DND-41 (cell line): ENCODE measurements at places on chromosomes 6 and 20.

GRCh38 chr6:24126586-24127192 is 674 bp downstream of the NRSN1 start:
- peak; percentile 70 for DNase-seq

GRCh38 chr6:160378882-160379281 is 30.7 kb downstream of the SLC22A3 start:
- no peak for DNase-seq

GRCh38 chr6:111683749-111684267 is 78.1 kb upstream of the TRAF3IP2 start:
- no peak for DNase-seq

DNA sequence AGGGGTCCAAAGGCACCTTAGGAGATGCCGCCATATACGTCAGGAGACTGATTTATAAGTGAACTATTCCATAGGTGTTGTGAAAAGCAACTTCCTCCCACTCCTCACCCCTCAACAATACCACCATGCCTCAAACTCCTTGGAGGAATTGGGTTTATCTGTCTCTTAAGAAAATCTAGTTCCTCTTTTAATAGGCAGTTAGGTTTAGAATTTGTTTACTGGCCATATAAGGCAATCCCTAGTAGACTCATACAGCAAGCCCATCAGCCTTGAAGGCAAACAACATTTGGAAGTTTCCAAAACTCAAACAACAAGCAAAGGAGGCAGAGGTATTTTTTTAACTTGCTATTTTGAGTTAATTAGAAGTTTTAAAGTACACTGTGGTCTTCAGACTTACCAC is 66.1 kb downstream of the PRND start:
- DNase-seq, result no peak

GRCh38 chr6:36821581-36822335 is 17.5 kb downstream of the CPNE5 start:
- DNase-seq, result no peak

- DNase-seq, result no peak
Measured at GRCh38 chr6:34836008-34836407, 44.1 kb downstream of the BLTP3A start.

GRCh38 chr6:82333781-82334180 is 29.8 kb upstream of the TPBG start:
- DNase-seq, result no peak

DNA sequence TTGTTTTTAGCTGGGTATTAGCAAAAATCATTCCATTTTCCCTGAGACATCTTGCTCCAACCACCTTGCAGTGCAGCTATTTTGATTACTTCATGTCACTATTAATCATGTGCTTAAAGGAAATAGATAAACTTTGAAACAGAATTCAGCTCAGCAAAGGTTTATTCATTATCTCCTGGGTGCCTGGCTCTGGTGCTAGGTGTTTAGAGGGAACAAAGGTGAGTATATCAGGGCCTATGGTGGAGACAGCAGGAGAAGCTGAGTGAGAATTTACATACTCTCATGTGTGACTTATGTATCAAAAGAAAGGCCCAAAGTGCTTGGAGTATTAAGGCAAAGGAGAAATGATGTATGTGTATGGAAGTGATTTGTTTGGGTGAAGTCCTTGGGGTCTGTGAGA is 63.8 kb upstream of the BMP2 start:
- DNase-seq, result no peak

DNA sequence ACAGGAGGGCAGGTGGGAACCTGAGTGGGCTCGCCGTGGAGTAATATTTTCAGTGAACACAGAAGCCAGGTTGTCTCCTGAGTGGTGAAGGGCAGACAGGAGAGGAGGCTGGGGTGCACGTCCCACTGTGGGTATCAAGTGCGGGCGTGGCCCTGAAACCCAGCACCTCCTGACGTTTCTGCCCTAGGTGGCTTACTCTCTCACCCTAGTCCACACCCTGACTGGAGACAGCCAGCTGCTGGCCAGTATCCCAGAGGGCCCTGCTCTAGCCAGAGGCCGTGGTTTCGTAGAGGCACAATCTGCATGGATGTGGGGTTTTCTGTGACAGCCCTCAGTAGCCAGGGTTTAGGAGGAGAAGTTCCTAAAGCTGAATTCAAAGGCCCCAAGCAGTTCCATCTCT is 86.7 kb downstream of the TRERF1 start:
- no peak for DNase-seq

- no peak for DNase-seq
Measured at GRCh38 chr20:18138639-18139583, 1.2 kb downstream of the KAT14 start.

- DNase-seq, result no peak
Measured at GRCh38 chr6:158771399-158772152, 47.6 kb downstream of the EZR start.

DNA sequence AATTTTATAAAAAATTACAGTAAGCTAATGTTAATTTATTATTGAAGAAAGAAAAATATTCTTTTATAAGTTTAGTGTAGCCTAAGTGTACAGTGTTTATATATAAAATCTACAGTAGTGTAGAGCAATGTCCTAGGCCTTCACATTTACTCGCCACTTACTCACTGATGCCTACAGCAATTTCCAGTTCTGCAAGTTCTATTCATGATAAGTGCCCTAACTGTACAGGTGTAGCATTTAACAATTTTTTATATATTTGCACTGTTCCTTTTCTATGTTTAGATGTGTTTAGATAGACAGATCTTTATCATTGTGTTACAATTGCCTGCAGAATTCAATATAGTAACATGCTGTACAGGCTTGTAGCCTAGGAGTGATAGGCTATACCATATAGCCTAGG is 80.1 kb upstream of the HDAC2 start:
- no peak for DNase-seq

DNA sequence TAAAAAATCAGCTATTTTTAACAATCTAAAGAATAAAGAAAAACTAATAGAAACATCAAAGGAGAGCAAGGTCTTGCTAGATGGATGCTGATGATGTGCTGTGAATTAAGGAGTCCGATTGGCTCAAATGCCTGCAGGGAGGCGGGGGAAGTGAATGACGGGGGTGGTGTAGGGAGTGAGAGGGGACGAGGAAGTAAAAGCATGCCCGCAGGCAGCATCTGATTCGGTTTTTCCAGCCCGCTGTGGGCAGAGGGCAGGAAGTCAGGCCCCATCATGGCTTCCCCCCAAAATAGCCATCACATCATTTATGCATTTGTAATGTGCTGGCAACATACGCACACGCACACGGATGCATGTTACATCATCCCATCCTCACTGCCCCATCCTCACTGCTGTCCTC is 10.3 kb downstream of the RSPO4 start:
- no peak for DNase-seq

DNA sequence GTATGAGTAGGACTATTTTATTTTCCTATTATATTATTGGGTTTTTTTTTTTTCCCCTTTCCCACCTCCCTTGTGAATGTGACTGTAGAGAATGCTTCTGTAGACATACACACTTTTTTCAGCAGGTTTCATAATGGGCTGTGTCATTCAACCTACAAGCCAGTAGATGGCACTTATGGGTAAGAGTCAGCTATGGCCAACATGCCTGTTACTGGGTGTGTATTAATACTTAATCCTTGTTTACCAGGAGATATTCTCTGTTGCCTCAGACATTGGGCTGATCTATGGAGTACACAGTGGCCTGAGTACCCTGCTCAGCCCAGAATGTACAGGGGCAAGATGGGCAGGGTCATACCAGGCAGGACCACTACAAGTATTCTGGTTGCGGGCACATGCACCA is 382.5 kb downstream of the EPHA7 start:
- no peak for DNase-seq

DNA sequence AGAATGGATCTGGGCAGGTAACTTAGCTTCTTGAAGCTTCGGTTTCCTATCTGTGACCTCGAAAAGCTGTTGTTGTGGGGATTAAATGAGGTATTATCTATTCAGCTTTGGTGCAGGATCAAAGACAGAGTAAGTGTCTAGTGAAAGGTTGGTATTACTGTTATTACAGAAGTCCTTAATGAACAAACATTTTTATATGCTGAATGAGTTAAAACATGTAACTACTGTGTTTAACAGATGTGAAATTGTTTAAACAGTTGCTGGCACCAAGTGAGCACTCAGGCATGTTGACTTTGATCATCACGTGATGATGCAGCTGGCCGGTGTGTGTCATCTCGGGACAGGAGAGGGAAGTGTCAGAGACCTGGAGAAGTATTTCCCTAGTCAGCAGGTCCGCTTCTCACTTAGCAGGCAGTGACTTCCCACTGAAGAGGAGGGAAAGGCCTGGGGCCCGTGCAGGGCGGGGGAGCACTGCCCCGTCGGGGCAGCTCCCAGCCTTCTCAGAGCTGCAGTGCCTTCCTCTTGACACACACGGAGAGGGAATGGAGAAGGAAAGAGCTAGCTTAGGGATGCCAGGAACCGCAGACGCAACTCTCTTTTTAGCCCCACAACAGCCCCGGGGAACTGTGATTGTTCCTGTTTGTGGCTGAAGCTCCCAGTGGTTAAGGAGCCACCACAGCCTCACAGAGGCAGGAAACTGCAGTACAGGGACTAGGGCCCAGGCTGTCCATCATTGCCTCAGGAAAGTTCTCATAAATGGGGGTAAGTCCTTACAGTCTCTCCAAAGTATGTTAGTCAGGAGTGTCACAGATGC is 18.0 kb downstream of the TUBB2A start:
- DNase-seq, result no peak

DNA sequence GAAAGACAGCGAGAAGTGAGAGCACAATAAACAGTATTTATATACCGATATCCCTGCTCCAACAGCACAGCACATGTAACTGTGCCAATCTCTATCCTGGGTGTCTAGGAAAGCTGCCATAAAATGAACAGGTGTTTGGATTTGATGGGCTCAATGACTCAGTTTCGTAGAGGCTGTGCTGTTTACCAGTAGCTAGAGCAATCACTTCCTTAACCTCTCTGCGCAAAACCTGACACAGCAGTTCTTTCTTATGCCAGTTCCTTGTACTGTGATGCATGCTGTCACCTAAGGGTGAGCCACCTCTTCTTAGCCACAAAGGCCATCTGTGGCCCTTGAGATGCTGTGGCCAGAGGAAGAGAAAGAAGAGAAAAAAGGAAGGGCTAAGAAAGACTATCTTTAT is 59.3 kb downstream of the SHPRH start:
- no peak for DNase-seq

DNA sequence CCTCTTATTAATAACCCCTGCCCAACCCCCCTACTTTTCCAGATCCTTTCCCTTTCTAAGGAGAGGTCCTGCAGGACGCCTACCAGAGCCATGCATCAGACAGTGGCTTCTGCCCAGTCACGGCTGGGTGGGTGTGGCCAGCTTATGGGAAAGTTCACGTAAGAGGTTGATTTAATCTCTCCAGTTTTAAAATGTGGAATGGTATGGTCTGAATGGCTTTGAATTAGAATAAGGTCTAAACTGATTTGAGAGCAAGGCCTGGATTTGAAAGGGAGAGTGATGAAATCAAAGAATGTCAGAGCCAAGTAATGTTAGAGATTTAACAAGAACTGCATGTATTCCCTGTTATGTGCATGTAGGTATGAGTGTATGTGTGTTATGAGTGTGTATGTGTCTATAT is 275.7 kb downstream of the PAX1 start:
- DNase-seq, result no peak

GRCh38 chr6:143059663-143060353 is 881 bp upstream of the AIG1 start:
- DNase-seq, result peak; percentile 61

- DNase-seq, result no peak
Measured at GRCh38 chr20:10432079-10432478, 1.9 kb downstream of the MKKS start.

DNA sequence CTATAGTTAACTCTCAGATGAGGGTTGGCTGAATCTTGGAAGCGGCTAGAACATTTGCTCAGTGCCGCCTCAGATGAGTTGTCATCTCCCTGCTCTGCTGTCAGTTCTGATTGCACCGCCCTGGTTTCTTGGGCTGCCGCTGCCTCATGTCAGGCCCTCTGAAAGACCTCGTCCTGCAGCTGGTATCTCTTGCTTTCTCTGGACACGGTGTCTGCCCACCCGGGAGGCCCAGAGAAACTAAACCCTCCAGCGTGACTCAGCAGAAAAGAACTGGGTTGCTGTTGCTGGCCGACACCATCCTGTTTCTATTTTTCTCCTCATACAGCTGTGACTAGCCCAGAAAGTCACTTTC is 355.4 kb downstream of the CD83 start:
- no peak for DNase-seq

DNA sequence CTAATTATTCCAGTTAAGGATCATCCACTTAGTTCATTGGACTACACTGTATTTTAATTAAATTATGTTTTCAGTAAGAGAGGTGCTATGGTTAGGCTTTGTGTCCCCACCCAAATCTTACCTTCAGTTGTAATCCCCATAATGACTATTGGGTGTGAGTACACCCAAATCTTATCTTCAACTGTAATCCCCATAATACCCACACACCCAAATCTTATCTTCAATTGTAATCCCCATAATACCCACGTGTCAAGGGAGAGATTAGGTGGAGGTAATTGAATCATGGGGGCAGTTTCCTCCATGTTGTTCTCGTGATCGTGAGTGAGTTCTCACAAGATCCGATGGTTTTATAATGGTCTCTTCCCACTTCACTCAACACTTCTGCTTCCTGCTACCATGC is 208.0 kb upstream of the PHACTR1 start:
- no peak for DNase-seq

- DNase-seq, result no peak
Measured at GRCh38 chr6:133312006-133312405, 70.8 kb downstream of the EYA4 start.

DNA sequence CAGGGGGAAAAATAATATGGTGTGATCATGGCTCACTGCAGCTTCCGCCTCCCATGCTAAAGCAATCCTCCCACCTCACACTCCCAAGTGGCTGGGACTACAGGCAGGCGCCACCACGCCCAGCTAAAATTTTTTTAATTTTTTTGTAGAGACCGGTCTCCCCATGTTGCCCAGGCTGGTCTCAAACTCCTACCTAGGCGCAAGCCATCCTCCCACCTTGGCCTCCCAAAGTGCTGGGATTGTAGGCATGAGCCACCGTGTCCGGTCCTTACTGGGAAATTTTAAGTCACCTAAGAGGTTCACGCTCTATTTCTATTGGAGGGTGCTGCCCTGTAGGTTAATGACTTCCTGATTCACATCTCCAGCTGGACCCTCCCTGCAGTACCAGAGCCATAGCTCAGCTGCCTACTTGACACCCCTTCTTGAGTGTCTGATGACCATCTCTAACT is 626 bp upstream of the CDK5RAP1 start:
- peak; percentile 42 for DNase-seq

DNA sequence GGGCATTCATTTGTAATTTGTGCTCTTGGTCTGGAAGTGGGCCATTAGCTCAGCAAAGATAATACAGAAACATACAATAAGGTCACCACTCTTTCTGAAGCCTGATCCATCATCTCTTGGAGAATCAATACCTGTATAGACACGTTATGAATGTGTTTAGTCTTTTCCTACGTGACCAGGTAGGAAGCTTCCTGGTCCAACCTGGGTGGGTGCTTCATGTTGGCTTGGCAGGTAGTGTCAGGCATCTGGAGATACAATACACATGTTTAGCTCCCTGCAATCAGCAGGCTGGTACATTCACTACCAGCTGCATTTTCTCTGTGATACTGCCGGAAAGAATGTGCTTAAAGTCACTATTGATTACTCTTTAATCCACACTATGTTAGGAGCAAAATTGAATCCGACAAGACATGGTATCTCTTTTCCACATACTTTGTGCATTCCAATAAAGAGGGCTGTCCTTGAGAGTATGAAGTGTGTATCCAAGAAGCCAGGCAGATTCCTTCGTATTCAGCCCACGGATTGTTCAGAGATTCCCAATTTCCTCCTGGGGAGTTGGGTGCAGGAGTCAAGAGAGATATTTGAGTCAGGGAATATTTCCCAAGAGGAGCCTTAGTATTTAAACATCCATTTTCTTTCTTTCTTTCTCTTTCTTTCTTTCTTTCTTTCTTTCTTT is 49.9 kb upstream of the RANBP9 start:
- no peak for DNase-seq
